Cardiac atrium fibroblast (primary cell): ENCODE measurements at places on chromosomes 1 and 21. TPM values are rescaled to one million over a fixed set of nuclear protein-coding genes. Genes with fewer than 3 reads are reported as not detected.

OLFML3 gene
- 12.2 and 28.7 TPM in 2 replicates for total RNA-seq

GTF2B gene
- 30.5 and 34.1 TPM in 2 replicates for total RNA-seq

FASLG gene
- total RNA-seq, result not detected in 2 replicates

ATF3 gene
- 4.0 and 6.3 TPM in 2 replicates for total RNA-seq

CA14 gene
- not detected in 2 replicates for total RNA-seq

DAB1 gene
- 0.36 TPM in 1 of 2 replicates, not detected in the other for total RNA-seq

CMPK1 gene
- total RNA-seq, result 77.6 and 92.0 TPM in 2 replicates

LIX1L gene
- 27.8 and 33.4 TPM in 2 replicates for total RNA-seq

LAD1 gene
- total RNA-seq, result not detected in 2 replicates

OR2T1 gene
- not detected in 2 replicates for total RNA-seq

CCSAP gene
- 4.7 and 8.4 TPM in 2 replicates for total RNA-seq

HMGCL gene
- 29.4 and 31.8 TPM in 2 replicates for total RNA-seq

ADORA3 gene
- total RNA-seq, result not detected in 2 replicates

CXADR gene
- 0.18 and 2.4 TPM in 2 replicates for total RNA-seq

SMCP gene
- not detected in 2 replicates for total RNA-seq

CAMSAP2 gene
- total RNA-seq, result 16.0 and 17.1 TPM in 2 replicates

NVL gene
- 9.9 and 12.5 TPM in 2 replicates for total RNA-seq

PGBD5 gene
- under 0.01 TPM in 1 of 2 replicates, not detected in the other for total RNA-seq

RGS8 gene
- not detected in 2 replicates for total RNA-seq

RNF186 gene
- total RNA-seq, result not detected in 2 replicates

FAM151A gene
- total RNA-seq, result not detected in 2 replicates

C1orf226 gene
- total RNA-seq, result 0.49 and 1.1 TPM in 2 replicates

OLIG2 gene
- not detected in 2 replicates for total RNA-seq

DISC1 gene
- total RNA-seq, result 1.9 and 4.2 TPM in 2 replicates

HSPB7 gene
- total RNA-seq, result 0.81 and 5.2 TPM in 2 replicates

FAM78B gene
- not detected in 2 replicates for total RNA-seq

SLC2A5 gene
- total RNA-seq, result 3.2 and 5.2 TPM in 2 replicates

ICOSLG gene
- total RNA-seq, result 0.32 and 0.54 TPM in 2 replicates

LPAR3 gene
- total RNA-seq, result 1.3 TPM in 1 of 2 replicates, not detected in the other
